ENCODE measurements at places on chromosomes 1 and 21. TPM values are rescaled to one million over a fixed set of nuclear protein-coding genes. Genes with fewer than 3 reads are reported as not detected.

- no peak for DNase-seq
Observed at GRCh38 chr1:165114022-165114888, 242.3 kb downstream of the LMX1A start.

DNA sequence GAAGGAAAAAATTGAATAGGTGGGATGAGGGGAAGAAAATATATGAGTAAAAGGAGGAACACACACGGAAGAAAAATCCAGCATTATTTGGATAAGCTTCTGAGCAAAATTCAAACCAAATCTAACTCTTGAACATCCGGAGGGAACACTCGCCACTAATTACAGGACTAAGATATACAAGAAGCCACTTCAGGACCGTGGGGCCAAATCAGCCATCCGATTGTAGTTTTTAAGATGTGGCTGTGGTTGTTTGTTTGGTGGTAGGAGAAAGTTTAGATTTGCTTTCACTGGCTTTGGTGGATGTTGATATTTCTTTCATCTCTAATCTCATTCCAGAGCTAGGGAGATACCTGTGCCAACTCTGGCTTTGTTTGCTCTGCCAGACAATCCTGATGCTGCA, 43.7 kb upstream of the ADAMTS1 start:
- DNase-seq, result no peak

- no peak for DNase-seq
Observed at GRCh38 chr1:152168535-152168868, 9.5 kb upstream of the RPTN start.

GRCh38 chr21:44263221-44263760, 1.6 kb upstream of the DNMT3L start:
- DNase-seq, result peak; percentile 18

- no peak for DNase-seq
Observed at GRCh38 chr1:54456921-54457529, 50.8 kb upstream of the SSBP3 start.

DNA sequence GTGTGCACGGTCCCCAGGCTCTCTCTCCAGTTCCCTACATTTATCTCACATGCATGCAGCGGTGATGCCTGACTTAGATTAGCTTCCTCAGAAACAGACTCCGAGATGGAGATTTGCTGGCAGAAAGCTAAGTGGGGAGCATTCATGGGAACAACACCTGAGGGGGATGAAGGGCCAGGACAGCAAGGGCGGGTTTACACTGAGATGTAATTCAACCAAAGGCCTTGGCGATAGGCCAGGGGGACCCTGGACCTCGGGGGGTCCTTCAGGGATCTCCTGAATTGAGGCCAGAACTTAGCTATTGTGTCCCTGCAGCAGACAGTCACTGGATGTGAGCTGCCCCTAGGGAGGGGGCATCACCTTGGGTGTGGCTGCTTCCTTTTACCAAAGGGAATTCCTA, 246.1 kb upstream of the CSF3R start:
- no peak for DNase-seq

MYOM3 gene
- total RNA-seq, result 224 TPM

ASPM gene
- 0.53 TPM for total RNA-seq

AMY1C gene
- not detected for total RNA-seq

WNT9A gene
- total RNA-seq, result 0.80 TPM

TBX19 gene
- total RNA-seq, result 0.88 TPM

C4BPA gene
- not detected for total RNA-seq

TFF1 gene
- total RNA-seq, result not detected
